ENCODE measurements at places on chromosomes 12 and 14.
A peak's percentile ranks its signal among the peaks of the same experiment; 100 is the strongest.

DNA sequence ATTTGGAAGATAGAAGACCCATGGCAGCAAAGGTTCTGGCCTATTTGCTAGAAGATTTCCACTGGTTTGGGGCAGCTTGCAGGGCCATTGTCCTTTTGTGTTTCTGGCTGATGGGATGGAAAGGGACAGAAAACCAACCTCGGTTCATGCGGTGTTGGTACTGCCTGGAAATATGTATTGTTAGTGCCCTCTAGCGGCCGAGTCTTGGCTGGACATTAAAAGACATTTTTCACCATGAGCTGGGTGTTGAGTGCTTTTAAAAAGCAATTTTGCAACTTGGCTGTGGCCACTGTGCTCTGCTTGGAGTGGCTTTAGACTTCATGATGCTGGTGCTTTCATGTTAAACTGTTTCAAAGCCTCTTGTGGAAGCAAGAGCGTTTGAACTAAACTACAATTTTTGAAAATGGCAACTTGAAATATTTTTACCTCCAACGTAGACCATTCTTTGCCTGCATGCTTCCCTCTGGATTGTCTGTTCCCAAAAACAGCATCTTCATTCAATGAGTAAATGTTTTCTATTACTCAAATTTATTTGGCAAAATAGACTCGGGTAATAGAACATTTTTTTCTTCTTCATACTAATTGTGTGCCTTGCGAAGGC lies 102.7 kb upstream of the TBX5 start:
- peak; percentile 49 for DNase-seq

DNA sequence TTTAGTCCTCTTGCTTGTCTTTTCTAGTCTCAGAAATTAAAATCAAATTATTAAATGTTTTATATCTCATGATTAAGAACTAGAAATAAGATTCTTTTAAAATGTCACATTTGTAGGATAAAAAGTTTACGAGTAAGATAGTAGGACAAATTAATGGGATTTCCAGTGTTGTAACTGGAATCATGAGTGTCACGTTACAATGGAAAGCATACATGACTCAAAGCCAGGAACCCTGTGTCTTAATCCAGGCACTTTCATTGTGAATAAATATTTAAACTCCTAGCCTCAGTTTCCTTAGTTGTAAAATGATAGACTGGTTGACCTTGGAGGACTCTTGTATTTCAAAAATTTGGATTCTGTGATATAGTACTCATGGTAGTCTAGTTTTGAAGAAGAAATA lies 84.9 kb downstream of the MIA2 start:
- DNase-seq, result no peak

DNA sequence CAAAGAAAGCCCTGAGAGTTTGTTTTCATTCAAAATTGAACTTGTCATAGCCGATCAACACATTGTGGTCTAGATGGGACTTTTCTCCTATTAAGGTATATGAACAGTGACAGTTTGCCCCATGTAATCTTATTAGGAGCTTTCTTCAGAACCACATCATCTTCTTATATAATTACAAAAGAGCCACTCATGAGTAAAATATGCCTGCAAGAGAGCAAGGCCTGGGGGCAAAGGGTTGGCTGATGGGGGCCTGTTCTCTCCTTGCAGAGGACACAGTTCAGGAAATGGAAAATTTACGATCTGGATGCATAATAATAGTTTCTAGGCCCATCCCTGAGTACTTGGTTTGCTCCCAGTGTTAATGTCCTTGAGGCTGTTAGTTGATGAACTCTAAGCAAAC lies 87.8 kb downstream of the FLRT2 start:
- no peak for DNase-seq

- DNase-seq, result no peak
These were observed 8.4 kb downstream of the AMDHD1 start for GRCh38 chr12:95951515-95951914.

DNA sequence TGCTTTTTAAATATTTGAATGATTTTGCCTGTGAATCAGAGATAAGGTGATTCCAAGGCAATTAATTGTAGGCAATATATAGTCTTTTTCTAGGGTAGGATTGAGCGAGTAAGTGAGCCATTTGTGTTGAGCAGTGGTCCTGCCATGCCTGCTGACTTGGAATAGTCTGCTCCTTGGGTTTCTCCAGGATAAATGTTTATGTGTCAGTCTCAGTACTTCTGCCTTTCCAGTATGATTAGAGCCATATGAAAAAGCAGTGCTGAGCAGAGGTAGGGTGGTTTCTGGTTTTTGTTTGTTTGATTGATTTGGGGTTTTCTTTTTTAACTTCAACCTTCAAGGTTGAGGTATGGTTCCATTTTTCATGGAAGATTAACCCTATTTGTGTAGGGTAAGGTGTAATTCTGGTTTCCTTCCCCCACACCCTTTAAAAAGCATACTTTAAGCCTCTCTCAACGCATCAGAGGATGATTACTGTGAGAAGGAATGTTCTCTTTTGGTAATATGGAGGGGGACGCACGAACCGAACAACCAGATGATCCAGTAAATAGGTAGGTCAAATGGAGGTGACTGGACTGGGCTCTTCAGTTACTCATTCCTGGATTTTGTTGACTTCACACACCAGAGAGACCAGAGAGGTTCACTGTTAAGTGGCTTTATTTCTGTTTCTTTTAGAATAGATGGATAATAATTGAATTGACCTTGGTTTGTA lies 22.7 kb downstream of the FRMD6 start:
- no peak for DNase-seq

DNA sequence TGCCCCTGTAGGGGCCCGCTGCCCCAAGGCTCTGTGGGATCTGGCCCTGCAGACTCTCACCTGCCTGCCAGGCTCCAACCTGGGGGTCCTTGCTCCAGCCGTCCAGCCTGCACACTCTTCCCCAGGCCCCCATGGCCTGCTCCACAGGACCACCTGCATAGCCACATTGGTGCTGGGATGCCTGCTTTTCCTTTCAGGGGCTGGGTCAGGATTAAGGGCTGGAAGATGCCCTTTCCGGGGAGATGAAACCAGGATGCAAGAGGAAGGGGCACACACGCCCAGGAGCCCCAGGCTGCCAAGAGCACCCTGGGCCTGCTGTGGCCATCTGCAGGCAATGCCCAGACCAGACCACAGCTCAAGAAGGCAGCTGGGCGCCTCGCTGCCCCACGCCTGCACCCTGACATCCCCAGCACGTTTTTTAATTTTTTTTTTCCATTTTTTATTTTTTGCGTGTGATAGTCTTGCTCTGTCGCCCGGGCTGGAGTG lies 15.0 kb downstream of the BAG5 start:
- no peak for DNase-seq

- DNase-seq, result no peak
These were observed 939.0 kb downstream of the LRFN5 start for GRCh38 chr14:42545636-42546035.

- no peak for DNase-seq
These were observed 98.4 kb downstream of the APAF1 start for GRCh38 chr12:98743362-98743953.

GRCh38 chr12:42482041-42482747 lies 107.4 kb downstream of the PRICKLE1 start:
- DNase-seq, result peak; percentile 4

DNA sequence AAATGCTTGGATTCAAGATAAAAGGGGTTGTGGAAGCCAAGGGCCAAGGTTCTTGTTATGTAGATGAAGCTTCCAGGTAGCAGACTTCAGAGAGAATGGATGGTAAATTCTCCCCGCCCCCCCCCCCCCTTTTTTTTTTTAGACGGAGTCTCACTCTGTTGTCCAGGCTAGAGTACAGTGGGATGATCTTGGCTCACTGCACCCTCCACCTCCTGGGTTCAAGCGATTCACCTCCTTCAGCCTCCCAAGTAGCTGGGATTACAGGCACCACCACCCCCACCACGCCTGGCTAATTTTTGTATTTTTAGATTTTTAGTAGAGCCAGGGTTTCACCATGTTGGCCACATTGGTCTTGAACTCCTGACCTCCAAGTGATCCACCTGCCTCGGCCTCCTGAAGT lies 4.1 kb downstream of the DGLUCY start:
- DNase-seq, result no peak

GRCh38 chr12:26281320-26281719 lies 85.9 kb downstream of the SSPN start:
- no peak for DNase-seq

GRCh38 chr14:98138666-98139065 lies 1133.3 kb downstream of the BCL11B start:
- DNase-seq, result no peak

- DNase-seq, result no peak
These were observed 5.6 kb downstream of the GON7 start for GRCh38 chr14:93201155-93201704.

- peak; percentile 77 for DNase-seq
These were observed 145.6 kb upstream of the NAV3 start for GRCh38 chr12:77685112-77685511.

DNA sequence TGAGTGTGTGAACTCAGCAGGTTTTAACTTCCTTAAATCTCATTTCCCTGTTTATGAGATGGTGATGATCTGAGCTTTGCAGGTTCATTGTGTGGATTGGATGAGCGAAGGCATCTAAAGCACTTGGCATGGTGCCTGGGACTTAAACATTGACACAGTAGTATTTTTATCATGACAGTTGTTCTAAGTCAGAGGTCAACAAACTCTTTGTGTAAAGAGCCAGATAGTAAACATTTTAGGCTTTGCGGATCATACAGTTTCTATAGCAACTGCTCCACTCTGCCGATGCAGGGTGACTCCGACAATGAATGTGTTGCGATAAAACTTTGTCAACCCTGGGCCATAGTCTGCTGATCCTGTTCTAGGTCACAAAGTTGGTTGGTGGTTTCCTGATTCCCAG lies 25.2 kb downstream of the SLC24A4 start:
- DNase-seq, result no peak

- DNase-seq, result peak; percentile 86
These were observed 88.9 kb downstream of the SLC2A13 start for GRCh38 chr12:40016980-40017379.

GRCh38 chr12:5094986-5095385 lies 51.3 kb downstream of the KCNA5 start:
- no peak for DNase-seq

GRCh38 chr14:22002860-22003284 lies 329.3 kb upstream of the OR4E1 start:
- DNase-seq, result no peak

- DNase-seq, result peak; percentile 94
These were observed 13.3 kb downstream of the IL22 start for GRCh38 chr12:68240079-68240478.

DNA sequence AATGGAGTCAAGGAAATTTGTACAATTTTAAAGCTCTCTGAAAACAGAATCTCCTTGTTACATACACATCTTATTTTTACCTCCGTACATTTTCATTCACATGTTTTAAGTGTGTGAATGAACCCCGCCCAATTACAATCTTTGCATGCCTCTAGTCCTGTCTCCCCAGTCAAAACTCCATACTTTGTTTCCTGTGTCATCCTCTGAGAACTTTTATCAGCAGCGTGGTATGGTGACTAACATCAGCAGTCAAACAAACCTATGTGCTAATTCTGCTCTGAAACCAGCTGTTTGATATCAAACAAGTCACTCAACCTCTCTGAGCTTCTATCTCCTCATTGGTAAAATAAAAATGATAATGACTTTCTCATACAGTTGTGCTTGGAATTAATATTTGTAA lies 15.8 kb upstream of the ERGIC2 start:
- DNase-seq, result no peak

DNA sequence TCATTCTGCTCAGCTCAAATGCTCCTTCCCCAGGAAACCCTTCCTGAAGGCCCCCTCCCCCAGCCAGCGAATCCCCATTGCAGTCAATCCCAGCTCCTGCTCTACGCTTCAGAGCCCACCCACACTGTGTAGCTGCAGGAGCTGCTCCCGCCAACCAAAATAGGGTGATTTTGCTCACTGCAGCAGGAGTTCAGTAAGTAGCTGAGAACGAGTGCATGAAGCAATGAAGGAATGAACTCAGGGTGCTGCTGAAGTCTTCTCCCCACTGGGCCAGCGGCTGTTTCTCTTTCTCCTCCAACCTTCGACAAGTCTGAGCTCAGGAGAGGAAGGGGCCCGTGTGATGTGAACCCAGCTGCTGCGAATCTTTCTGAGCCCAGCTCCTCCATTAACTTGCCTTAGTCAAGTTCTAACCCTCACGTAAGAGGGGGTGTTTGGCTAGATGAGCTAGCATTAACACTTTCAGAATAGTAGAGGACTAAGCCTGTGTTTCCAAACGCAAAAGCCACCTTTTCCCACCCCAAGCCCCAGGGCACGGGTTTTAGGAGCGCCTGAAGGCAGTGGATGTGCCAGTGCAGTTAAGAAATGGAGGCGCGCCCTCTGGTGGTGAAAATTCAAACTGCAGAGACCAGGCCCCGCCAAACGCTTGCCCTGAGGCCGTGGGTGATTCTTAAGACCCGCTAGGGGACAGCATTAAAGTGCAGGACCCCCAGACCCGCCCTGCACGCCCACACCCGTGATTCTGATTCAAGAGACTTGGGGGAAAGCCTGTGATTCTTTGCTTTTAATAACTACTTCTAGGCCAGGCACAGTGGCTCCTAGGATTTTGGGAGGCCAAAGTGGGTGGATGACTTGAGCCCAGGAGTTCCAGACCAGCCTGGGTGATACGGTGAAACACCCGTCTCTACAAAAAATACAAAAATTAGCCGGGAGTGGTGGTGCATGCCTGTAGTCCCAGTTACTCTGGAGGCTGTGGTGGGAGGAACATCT lies 11.9 kb upstream of the SERPINA4 start:
- DNase-seq, result no peak

DNA sequence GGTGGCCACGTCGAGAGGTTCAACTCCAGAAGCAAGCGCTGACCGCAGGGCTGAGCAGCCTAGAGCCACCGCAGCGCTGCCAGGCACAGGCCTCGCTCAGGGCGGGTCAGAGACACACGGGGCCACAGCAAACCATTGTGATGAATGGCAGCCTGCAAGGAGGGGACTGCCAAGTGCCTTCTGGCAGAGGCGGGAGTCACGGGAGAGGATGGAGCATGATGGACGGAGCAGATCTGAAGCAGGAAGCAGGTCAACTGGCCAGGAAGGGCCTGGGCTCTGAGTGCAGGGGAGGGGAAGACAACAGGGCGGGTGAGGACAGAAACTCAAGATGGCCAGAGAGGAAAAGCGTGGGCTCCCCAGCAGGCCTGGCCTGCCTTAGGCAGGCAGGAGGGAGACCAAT lies 49.8 kb downstream of the CDC42BPB start:
- DNase-seq, result no peak

- peak; percentile 84 for DNase-seq
These were observed 438 bp downstream of the DDX54 start for GRCh38 chr12:113184900-113185179.

DNA sequence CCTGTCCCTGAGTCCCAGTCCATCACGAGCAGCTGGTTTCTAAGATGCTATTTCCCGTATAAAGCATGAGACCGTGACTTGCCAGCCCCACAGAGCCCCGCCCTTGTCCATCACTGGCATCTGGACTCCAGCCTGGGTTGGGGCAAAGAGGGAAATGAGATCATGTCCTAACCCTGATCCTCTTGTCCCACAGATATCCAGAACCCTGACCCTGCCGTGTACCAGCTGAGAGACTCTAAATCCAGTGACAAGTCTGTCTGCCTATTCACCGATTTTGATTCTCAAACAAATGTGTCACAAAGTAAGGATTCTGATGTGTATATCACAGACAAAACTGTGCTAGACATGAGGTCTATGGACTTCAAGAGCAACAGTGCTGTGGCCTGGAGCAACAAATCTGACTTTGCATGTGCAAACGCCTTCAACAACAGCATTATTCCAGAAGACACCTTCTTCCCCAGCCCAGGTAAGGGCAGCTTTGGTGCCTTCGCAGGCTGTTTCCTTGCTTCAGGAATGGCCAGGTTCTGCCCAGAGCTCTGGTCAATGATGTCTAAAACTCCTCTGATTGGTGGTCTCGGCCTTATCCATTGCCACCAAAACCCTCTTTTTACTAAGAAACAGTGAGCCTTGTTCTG lies 41.6 kb downstream of the DAD1 start:
- DNase-seq, result no peak
